ENCODE measurements at places on chromosomes 11 and 22. TPM values are rescaled to one million over a fixed set of nuclear protein-coding genes. Genes with fewer than 3 reads are reported as not detected.
A peak's percentile ranks its signal among the peaks of the same experiment; 100 is the strongest.

DNA sequence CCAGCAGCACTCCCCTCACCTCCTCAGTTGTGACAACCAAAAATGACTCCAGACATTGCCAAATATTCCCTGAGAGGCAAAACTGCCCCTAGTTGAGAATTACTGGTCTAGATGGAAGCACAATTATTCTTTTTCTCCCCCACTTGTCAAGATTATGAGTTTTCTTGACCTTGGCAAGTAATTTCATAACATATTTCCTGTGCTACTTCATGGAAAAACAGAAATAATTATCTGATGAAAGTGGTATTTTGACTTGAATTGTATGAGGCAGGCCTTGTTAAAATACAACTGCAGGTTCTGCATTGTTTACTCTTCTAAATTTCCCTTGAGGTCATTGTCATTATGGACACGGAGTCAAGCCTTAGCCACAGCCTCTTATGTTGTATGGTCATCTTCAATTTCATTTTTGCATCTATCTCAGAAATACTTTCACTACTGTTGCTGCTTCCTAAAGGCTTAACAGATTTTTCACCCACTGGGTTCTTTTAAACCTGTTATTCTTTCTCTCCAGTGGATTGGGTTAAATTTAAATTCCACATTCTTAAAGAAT, 32.2 kb upstream of the LDLRAD3 start:
- no peak for DNase-seq

GRCh38 chr11:74203966-74204365, 32.9 kb downstream of the PPME1 start:
- no peak for DNase-seq

DNA sequence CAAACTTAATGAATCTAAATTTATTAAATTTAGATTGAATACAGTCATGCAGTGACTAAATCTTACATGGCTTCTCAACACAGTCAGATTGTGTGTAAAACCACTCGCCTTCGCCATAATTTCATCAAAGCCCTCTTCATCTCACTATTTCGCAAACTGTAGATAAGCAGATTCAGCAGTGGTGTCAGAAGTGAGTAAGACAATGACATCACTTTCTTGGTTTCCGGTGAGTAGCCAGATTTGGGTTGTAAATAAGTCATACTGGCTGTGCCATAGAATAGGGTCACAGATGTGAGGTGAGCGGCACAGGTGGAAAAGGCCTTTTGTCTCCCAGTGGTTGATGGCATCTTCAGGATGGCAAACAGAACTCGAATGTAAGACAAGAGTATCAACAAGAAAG, 3.4 kb downstream of the OR10A6 start:
- DNase-seq, result no peak

The KRTAP5-1 gene
- not detected for total RNA-seq

The TRIM49C gene
- not detected for total RNA-seq

The RFPL2 gene
- 11.3 TPM for total RNA-seq

DNA sequence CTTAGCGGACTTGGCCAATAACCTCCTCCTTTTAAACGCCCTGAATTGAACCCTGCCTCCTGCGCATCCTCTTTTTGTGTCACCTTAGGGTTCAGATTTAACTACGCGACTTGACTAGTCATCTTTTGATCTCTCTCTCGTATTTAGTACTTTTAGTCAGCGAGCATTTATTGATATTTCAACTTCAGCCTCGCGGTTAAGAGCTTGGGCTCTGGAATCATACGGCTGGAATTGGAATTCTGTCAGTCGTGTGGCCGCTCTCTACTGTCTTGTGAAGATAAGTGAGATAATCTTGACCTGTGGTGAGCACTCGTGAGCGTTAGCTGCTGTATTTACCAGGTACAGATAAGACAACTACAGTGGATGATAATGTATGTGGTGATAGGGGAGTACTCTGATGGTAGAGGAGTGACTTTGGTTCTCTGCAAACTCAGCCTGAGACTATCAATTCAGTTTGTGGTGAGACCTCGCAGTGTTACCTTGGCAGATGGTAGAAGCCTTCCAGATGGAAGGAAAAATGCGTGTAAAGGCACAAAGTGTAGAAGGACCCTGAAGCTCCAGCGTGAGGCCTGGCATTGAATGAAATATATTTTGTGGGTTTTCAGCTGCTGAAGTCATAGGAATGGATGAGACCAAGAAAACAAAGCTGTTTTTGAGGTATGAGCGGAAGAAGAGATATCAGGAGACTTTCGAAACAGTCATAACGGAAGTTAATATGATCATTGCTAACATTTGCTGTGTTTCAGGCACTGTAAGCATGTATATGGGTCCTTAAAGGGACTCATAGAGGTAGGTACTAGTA, 682 bp downstream of the ATM start:
- DNase-seq, result no peak

GRCh38 chr22:43521716-43522115, 109.9 kb downstream of the MPPED1 start:
- DNase-seq, result no peak

DNA sequence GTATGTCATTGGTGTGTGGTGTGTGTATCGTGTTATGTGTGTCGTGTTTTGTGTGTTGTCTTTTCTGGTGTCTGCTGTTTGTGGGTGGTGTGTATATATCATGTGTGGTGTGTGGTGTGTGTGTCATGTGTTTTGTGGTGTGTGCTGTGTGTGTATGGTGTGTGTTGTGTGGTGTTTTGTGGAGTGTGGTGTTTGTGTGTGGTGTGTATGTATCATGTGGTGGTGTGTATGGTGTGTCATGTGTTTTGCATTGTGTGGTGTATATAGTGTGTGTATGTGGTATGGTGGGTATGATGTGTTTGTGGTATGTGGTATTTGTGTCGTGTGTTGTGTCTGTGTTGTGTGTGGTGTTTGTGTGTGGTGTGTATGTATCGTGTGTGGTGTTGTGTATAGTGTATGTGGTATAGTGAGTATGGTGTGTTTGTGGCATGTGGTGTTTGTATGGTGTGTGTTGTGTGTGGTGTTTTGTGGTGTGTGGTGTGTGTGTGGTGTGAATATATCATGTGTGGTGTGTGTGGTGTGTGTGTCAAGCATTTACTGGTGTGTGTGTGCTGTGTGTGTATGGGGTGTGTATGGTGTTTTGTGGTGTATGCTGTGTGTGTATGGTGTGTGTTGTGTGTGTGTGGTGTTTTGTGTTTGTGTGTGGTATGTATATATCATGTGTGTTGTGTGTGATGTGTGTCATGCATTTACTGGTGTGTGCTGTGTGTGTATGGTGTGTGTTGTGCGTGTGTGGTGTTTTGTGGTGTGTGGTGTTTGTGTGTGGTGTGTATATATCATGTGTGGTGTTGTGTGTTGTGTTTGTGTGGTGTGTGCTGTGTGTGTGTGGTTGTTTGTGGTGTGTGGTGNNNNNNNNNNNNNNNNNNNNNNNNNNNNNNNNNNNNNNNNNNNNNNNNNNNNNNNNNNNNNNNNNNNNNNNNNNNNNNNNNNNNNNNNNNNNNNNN, 12.7 kb downstream of the PIM3 start:
- no peak for DNase-seq

- no peak for DNase-seq
Measured at GRCh38 chr11:19874266-19874665, 161.6 kb downstream of the NAV2 start.

The SLC22A6 gene
- 0.25 TPM for total RNA-seq

DNA sequence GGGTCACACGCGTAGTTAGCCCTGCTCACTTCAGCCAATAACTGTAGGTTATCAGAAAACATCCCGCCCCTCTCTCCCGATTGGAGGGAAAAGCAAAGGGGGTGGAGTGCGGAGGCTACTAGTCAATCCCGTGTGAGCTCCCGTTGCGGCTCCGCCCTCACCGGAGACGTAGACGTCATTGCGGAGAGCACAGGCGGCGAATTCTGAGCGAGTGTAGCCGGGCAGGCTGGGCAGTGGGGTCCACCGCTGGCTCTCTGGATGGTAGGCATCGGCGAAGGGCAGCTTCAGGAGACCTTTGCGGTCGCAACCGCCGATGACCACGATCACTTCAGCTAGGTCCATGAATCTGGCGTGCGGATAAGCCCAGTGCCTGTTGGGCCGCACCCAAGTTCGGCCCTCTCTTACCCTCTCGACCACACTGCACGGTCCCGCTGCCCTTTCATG, 4.7 kb downstream of the KLHL35 start:
- peak; percentile 96 for DNase-seq

The CEP126 gene
- total RNA-seq, result 27.6 TPM

GRCh38 chr22:23105919-23106318, 35.6 kb downstream of the GNAZ start:
- DNase-seq, result no peak

DNA sequence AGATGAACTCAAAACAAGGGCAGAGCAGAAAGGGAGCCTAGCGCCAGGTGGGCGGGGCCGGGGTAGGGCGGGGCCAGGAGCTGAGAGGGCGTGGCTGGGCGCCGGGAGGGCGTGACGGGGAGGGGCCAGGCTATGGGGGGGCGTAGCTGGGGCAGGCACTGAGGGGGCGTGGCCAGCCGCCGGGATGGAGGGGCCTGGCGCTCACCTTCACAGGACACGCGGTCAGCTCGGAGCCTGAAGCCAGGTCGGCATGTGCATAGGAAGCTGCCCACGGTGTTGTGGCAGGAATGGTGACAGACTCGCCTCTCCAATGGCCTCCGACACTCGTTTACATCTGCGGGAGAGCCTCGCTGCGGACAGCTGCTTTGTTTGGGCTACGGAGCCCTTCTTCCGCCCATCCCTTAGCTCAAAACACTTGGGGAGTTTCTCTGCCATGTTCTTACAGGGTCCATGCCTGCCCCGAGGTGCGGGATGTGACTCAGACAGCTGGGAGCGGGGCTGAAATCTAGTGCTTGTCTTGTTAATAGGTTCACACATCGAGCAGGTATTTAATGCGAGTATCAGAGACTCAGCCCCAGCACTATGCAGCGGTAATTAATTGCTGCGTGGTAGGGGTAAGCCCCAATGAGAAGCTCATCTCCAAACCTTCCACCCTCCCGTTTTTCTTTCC, 13.4 kb downstream of the VWCE start:
- DNase-seq, result no peak

DNA sequence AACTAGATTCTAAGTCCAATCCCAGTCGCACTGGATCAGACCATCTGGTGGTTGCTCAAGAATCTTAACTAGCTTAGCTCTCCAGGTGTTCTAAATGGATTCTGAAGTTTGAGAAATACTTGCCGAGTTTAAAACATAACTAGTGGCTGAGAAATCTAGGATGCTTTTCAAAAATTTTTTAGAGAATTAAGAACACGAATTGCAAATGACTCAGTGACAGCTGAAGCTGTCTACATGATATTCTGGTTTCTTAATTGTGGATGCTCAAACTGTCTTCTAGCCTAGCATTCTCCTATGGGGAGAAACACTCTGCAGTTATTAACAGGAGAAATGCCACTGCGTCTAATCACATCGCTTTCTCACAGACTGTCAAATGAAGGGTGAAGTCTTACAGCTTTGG, 20.2 kb upstream of the TP53AIP1 start:
- no peak for DNase-seq

The CDC42EP2 gene
- total RNA-seq, result 15.2 TPM

- no peak for DNase-seq
Measured at GRCh38 chr11:46661836-46662235, 38.6 kb downstream of the ARHGAP1 start.

DNA sequence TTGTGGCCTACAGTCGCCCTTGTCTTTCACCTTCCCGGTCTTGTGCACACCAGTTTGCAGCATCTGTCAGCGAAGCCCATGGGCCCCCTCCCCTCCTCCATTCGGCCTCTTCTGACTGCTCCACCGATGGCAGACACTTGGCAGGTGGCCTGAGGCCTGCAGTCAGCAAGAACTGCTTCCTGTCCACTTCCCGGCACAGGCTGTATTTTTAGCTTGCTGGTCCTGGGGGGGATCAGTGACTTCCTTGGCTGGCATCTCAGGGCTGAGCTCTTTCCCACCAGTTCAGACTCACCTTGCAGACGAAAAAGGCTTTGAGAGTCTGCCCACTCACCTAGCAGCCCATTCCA, 106.4 kb downstream of the SYN3 start:
- no peak for DNase-seq

- DNase-seq, result no peak
Measured at GRCh38 chr22:44760476-44760875, 8.1 kb downstream of the ARHGAP8 start.

DNA sequence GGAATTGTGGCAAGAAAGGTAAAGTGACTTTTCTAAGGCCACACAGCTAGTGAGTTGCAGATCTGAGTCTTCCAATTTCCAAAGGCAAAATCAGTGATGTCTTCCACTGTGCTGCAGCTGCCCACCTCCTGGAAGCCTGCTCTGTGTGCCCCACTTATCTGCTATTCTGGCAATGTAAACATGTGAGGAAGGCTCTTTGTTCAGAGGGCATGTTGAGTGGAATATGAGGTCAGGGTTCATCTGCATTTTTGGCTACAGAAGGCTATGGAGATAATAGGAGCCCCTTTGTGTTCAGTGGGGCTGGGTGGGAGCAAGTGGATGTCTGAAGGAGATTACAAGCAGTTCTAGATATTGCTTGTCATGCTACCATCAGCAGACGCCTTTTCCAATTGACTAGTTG, 396.2 kb downstream of the BUD13 start:
- DNase-seq, result no peak

The SCGB1A1 gene
- not detected for total RNA-seq

The PRRG4 gene
- total RNA-seq, result 0.35 TPM

GRCh38 chr22:29313126-29313575, 2.3 kb downstream of the RASL10A start:
- DNase-seq, result peak; percentile 48

- no peak for DNase-seq
Measured at GRCh38 chr11:43644621-43645299, 35.8 kb upstream of the HSD17B12 start.

GRCh38 chr22:38850941-38851849, 7.4 kb upstream of the NPTXR start:
- DNase-seq, result no peak

The WNT11 gene
- total RNA-seq, result 0.51 TPM

DNA sequence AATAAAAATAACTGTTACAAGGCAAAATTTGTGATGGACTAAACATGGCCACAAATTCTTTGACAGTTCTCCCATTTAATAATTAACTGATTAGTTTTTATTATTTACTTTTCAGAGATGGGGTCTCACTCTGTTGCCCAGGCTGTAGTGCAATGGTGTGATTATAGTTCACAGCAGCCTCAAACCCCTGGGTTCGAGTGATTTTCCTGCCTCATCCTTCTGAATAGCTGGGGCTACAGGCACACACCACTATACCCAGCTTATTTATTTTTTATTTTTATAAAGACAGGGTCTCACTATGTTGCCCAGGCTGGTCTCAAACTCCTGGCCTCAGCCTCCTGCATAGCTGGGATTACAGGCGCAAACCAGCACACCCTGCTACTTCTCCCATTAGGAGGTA, 4.5 kb upstream of the PATL1 start:
- no peak for DNase-seq
